Dermis microvascular lymphatic vessel endothelial cell (primary cell): ENCODE measurements at places on chromosomes 5 and 9. TPM values are rescaled to one million over a fixed set of nuclear protein-coding genes. Genes with fewer than 3 reads are reported as not detected.
A peak's percentile ranks its signal among the peaks of the same experiment; 100 is the strongest.

Gene GPR151
- total RNA-seq = not detected in 2 replicates

Gene KCNV2
- total RNA-seq = not detected in 2 replicates

Gene RASGRF2
- total RNA-seq = 19.8 and 23.2 TPM in 2 replicates

Gene C9orf50
- total RNA-seq = not detected in 2 replicates

Gene FOXD4
- total RNA-seq = 0.13 TPM in 2 replicates

DNA sequence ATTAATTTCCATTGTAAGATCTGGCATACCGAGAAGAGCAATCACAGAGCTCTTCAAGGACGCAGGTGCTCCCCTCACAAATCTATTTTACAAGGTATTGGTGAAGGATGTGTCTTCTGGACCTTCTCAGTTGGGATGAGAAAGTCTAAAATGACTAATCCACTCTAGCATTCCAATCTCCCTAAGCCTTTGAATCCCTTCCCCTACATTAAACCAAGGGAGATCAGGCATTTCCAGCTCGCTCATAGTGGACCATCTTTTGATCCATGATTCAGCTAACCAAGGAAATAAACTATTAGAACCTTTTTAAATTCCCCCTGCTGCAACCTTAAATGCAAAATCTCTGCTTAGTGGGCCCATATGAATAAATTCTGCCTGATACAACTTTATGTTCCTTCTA, 95.9 kb upstream of the FBN2 start:
- DNase-seq = no peak

DNA sequence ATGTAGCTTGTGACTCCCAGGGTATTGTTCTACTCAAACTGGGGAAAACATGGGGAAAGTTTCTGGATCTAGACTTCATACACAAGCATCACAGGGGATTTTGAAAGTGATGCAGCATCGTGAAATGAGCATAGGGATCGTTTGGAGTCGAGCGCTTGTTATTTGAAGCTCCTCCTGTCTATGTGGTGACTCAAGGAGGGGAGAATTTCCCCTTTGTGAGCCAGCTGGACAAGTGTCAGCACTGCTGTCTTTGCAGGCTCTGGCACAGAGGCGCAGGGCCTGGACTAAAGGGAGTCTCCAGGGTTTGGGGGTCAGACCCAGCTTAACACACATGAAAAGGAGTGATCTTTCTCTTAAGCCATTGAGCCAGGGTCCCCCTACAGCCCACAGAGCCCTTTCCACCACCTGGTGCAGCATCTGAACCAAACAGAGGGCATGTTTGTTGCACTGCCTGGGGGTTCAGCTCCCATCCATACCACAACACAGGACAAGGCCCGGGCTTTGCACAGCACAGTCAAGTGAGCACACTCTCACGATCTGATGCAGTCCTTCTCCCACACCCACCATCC, 51.0 kb downstream of the IRF1 start:
- no peak for DNase-seq

DNA sequence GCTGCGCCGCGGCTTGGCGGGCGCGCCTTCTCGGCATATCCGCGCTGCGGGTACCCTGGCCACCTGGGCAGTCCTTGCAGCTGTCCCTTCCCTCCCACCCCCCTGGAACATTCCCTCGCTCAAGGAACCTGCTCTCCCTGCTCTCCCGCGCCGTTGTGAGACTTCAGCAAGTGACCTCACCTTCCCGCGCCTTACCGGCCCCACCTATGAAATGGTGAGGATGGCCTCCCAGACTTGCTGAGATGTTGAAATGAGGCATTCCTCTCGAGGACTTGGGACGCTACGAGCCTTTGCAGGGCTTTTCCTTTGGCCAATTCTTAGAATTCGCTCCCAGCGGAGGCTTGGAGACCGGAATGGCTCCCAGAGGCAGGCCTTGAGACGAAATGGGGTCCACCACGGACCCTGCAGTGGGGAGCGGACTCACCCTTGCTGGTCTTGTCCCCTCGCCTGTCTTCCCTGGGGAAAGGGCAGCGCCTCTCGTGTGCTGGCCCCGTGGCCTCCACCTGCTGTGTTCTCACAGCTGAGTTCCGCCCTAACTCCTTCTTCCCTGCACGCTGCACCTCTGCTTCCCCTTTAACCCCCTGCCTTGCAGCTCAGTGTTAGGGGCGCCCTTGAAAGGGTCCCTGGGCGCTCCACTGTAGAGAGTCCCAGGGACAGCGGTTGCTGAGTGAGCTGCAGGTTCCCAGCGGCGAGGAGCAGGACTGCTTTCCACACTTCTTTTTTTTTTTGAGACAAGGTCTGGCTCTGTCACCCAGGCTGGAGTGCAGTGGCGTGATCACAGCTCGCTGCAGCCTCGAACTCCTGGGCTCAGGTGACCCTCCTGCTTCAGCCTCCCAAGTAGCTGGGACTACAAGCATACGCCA, 907 bp downstream of the HMCN2 start:
- no peak for DNase-seq

- no peak for DNase-seq
Observed at GRCh38 chr9:95447660-95448420, 68.9 kb downstream of the PTCH1 start.

GRCh38 chr5:142844866-142845265, 74.7 kb downstream of the ARHGAP26 start:
- DNase-seq = no peak

DNA sequence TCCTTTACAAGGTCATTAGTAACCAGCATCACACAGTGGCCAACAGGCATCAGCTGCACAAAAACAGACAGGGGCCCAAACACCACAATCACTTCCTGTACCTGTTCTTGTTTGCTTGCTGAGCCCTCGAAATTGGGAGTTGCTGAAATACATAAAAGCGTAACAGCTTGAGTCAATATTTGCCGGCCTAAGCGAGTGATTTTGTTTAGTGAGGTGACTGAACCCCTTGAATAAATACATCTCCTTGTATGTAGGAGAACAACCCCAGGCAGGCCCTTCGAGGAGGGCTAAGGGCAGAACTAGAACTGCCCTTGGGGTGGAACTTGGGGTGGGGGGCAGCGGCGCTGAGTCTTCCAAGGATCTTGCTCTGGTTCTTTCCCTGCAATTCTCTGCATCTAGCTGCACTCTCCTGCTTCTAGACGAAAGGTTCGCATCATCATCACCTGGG, 502.5 kb downstream of the RASEF start:
- DNase-seq = no peak

DNA sequence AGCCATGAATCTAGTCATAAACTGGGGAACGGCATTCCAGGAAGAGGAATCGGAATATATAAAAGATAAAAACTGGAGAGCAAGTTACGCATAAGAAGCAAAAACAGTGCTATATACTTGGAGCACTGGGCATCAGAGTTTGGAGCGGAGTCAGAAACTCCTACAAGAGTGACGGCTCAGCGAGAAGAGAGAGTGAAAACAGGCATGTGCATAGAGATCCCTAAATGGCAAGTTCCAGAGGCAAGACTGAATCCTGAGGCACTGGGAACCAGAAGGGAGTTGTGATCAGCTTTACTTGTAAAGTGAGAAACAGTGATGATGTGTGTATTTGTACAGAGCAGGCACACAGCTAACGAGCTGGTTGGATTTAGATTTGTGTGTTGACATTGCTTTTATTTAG, 514.4 kb upstream of the TNC start:
- DNase-seq = no peak

DNA sequence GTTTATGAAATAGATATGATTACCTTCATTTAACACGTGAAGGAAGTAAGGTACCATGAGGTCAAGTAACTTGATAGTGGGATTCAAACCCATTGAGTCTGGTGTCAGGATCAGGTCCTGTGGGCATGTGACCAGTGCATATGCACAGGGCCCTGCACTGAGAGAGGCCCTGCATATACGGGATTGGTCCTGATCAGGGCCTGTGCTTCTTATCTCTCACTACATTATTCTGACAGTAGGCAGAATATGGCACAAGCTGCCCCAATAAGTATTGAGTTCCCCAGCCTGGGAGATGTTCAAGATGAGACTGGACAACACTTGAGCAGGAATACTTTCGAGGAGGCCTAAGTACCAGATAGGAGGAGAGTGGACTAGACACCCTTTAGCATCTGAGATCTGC, 44.0 kb downstream of the GALNT10 start:
- no peak for DNase-seq

GRCh38 chr9:19967216-19967887, 178.5 kb upstream of the SLC24A2 start:
- peak; percentile 2 for DNase-seq

GRCh38 chr5:124665035-124665434, 81.4 kb downstream of the ZNF608 start:
- DNase-seq = no peak
